ENCODE measurements at places on chromosomes 7 and 10. TPM values are rescaled to one million over a fixed set of nuclear protein-coding genes. Genes with fewer than 3 reads are reported as not detected.
A peak's percentile ranks its signal among the peaks of the same experiment; 100 is the strongest.

Gene PLEKHS1
- total RNA-seq, result not detected

Gene TMEM184A
- 43.8 TPM for total RNA-seq

Gene DGKI
- total RNA-seq, result under 0.01 TPM

Gene PNLIP
- total RNA-seq, result under 0.01 TPM

Gene CEP55
- 2.0 TPM for total RNA-seq

DNA sequence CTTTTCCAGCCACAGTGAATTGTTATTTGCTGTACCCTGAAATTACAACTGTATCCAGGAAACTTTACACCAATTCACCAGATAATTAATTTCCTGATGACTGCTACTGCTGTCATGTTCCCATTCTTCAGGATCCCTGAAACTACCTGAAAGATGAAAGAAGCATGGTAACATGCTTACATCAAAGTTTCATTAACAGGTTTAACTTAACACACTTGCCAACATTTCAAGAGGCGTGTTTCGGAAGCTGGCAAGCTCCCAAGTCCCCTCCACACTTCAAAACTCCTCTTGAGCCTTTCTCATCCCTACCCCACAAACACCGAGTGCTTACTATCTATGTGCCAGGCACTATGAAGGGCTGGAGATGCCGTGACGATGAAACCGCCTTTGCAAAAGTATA lies 88.6 kb downstream of the MPP7 start:
- peak; percentile 32 for DNase-seq

GRCh38 chr10:53843736-53844362 lies 957.2 kb downstream of the PCDH15 start:
- DNase-seq, result peak; percentile 36

GRCh38 chr7:140081774-140082425 lies 19.1 kb upstream of the PARP12 start:
- no peak for DNase-seq

DNA sequence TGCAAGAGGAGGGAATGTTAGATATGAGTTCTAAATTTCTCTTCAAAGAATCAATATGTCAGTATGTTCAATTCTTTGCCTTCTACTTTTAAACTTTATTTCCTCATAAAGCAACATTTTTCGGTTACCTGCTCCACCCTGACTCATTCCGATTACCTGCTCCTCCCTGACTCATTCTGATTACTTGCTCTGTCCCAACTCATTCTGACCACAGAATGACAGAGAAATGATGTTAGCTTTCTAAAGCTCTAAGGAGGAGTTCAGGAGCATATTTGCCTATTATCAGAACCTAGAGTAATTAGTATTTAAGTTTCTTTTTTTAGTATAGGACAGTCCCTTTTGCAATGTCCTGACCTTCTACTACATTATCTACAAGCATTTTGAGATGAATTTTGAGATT lies 24.5 kb upstream of the PPP1R9A start:
- peak; percentile 73 for DNase-seq
